Sigmoid colon (tissue), 7 donors: ENCODE measurements at places on chromosomes 11 and 22. TPM values are rescaled to one million over a fixed set of nuclear protein-coding genes. Genes with fewer than 3 reads are reported as not detected.

GGT1 gene
- total RNA-seq, result 5.4 TPM

ROBO4 gene
- 8.1 TPM for total RNA-seq

SPDYC gene
- not detected for total RNA-seq

SLC43A3 gene
- 43.9 TPM for total RNA-seq

SOX10 gene
- 3.8 TPM for total RNA-seq

DUSP8 gene
- total RNA-seq, result 0.66 TPM

CECR2 gene
- 2.8 TPM for total RNA-seq

TYR gene
- total RNA-seq, result not detected

SLC22A8 gene
- total RNA-seq, result not detected

SCN2B gene
- 1.3 TPM for total RNA-seq

DGCR6 gene
- 1.4 TPM for total RNA-seq

SLC17A6 gene
- not detected for total RNA-seq
